ENCODE measurements at places on chromosomes 2 and 18.
A peak's percentile ranks its signal among the peaks of the same experiment; 100 is the strongest.

GRCh38 chr18:76328140-76328539 lies 166.9 kb downstream of the ZNF516 start:
- DNase-seq = no peak

GRCh38 chr2:226445216-226445861 lies 354.3 kb downstream of the IRS1 start:
- DNase-seq = no peak

DNA sequence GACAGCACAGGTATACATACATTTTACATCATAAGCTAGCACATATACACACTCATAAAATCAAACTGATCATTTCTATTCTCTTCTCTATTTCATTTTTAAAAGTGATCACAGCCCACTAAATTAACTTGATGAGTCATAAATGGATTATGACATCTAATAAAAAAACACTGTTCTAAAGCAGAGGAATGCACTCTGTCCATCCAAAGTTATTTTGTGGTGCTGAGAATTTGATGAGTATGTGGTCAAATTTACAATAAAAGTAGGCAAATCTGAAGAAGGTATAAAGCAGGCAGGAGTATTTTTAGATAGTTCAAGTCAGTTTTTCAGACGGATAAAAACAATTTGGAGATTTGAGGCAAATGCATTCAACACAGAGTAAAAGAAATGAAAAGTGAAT lies 104.4 kb downstream of the NOL4 start:
- DNase-seq = no peak

DNA sequence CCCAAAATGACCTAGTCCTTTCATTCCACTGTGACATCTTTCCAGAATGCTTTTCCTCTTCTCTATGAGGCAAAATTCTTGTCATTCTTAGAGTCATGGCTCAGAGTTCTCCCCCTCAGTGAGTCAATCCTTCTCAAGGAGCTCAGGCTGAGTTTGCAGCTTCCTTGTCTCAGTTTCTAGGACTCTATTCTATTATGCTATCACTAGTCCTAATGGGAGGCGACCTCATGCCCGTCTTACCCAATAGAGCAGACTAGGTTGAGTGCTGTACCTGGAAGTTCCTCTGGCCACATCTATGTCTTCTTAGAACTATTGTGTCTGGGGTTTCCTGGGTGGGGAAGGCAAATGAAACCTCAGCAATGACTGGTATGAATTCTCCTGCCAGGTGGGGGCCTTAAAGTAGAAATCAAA lies 51.5 kb downstream of the HAUS1 start:
- peak; percentile 22 for DNase-seq

DNA sequence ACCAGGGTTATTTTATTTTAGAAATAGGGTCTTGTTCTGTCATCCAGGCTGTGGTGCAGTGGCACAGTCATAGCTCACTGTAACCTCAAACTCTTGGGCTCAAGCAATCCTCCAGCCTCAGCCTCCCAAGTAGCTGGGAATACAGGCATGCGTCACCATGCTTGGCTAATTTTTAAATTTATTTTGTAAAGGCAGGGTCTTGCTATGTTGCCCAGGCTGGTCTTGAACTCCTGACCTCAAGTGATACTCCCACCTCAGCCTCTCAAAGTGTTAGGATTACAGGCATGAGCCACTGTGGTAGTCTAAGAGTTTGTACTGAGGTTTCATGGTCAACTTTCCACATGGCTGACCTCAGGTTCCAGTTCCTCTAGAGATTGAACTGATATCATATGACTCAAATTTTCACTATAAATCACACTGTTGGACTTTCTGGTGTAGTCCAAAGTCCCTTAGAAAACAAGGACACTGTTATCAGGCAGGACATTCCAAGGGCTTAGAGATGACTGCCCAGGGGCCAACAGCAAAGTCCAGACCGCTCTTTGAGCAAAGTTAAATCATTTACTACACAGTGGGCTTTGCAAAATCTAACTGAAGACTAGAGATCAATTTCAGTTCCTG lies 82.0 kb upstream of the MEX3C start:
- no peak for DNase-seq

GRCh38 chr2:195307751-195308150 lies 349.3 kb upstream of the SLC39A10 start:
- no peak for DNase-seq

DNA sequence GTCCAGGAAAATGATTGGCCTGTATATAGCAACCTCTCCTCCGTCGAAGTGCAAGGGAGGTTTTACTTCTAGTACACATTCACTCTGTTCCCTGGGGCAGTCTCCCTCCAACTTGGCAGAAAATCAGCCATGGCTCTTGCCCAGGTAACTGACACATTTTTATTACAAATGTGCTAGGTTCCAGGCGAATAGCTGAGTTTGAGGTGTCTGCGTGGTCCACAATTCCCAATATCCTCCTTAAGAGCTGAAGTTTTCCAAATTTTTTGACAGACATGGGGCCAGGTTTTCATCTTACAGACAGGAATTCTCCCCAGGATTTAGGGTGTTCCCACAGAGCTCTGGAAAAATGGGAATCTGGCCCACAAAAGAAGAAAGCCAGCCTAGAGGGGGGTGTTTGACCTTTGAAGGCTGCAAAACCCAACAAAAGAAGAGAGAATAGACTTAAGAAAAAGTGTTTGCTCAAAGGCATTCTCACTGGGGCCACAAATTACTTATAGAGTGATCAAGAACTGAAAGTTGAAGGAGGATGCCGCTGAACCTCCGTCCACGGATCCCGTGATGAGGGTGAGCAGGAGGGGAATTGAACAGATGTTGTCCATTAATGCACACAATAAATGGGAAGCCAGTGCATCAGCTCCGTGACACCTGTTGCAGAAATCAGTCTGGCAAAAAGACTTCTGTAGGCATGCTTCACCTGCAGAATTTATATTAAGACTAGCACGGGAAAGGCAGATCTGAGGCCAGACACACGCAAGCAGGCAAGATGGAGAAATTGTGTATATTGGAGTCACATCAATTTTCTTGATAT lies 242.3 kb upstream of the COPS8 start:
- DNase-seq = no peak

- DNase-seq = no peak
These were observed 13.4 kb upstream of the CELF4 start for GRCh38 chr18:37578886-37579513.

- peak; percentile 53 for DNase-seq
These were observed 5.7 kb upstream of the WIPF1 start for GRCh38 chr2:174603280-174603679.

GRCh38 chr2:120140866-120141265 lies 82.3 kb downstream of the TMEM185B start:
- DNase-seq = no peak

Measured in activated CD4-positive, alpha-beta T cell treated with anti-CD3 and anti-CD28 coated beads, Interleukin-2, amount 50 U/mL, for 1 hour (primary cell).